ENCODE measurements at places on chromosomes 4 and X.
A peak's percentile ranks its signal among the peaks of the same experiment; 100 is the strongest.

DNA sequence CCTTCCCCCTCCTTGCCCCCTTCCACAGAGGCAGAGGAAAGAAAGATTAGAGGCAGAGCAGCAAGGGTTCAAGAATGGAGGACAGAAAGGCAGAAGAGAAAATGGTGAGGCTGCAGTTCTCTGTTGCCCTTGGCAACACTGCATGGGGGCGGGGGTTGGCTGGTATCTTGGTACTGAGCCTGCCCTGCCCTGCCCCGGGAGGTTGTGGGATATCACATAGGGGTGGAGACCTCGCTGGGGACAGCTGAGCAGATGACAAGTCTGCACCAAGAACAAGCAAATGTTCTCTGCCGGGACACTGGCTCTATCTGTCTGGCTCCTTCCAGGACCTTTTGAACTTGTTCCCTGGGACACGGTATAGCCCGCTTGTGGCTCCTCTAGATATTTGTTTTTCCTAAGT lies 39.8 kb downstream of the NHS start:
- DNase-seq: no peak

- no peak for DNase-seq
Observed at GRCh38 chr4:46254788-46255187, 130.9 kb upstream of the GABRG1 start.

- DNase-seq: peak; percentile 3
Observed at GRCh38 chr4:158809611-158810486, 41.0 kb downstream of the FNIP2 start.

GRCh38 chrX:131831185-131831520 lies 191.9 kb upstream of the STK26 start:
- DNase-seq: no peak

DNA sequence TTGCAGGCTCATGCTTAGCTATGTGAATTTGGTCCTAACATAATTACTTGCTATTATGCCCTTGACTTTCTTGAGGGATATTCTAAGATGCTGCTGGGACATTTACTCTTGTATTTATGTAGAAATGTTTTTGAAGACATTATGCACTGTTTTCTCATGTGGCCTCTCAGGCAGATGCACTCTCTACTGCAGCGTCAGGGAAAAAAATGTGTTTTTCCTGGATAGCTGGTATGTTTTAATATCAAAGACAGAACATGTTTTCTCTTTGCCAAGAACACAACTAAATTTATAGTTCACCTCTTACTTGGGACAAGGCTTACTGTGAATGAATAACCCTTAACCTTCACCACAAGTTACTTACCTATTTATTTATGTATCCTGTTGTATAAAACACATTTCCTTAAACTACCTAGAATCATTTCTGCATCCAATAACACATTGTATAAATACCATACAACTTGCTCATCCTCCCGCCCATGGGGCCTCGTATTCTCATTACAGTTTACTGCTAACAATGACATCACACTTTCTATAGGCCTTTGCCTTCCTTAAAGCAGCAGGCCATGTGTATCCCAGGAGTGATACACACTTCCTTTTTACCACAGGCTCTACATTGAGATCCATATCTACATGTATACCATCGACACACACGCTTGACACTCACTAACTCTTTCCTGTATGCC lies 178.7 kb downstream of the SLIT2 start:
- no peak for DNase-seq

- DNase-seq: no peak
Observed at GRCh38 chr4:182400790-182401189, 157.6 kb downstream of the TENM3 start.

- DNase-seq: peak; percentile 16
Observed at GRCh38 chrX:18210470-18210869, 10.2 kb downstream of the BEND2 start.

GRCh38 chr4:141486375-141486997 lies 149.9 kb upstream of the IL15 start:
- no peak for DNase-seq

- no peak for DNase-seq
Observed at GRCh38 chr4:179804440-179804839, 2362.2 kb upstream of the AGA start.

- peak; percentile 58 for DNase-seq
Observed at GRCh38 chrX:115690511-115691216, 129.7 kb downstream of the PLS3 start.

DNA sequence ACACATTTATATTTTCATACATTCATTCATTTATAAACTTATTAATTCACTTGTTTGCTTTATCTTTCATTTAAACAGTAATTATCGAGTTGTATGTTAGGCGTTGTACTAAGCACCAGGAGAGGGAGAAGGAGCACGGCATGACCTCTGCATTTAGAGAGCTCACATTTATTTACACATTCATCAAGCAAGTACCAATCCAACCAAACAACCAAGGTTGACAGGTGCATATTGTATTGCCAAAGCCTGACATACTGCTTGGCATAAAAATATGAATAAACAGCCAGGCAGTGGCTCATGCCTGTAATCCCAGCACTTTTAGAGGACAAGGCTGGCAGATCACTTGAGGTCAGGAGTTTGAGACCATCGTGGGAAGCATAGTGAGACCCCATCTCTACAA lies 37.0 kb upstream of the CLNK start:
- no peak for DNase-seq

- DNase-seq: no peak
Observed at GRCh38 chr4:152700151-152700550, 20.4 kb upstream of the TMEM154 start.

GRCh38 chr4:79854856-79855502 lies 218.1 kb downstream of the ANTXR2 start:
- DNase-seq: no peak

DNA sequence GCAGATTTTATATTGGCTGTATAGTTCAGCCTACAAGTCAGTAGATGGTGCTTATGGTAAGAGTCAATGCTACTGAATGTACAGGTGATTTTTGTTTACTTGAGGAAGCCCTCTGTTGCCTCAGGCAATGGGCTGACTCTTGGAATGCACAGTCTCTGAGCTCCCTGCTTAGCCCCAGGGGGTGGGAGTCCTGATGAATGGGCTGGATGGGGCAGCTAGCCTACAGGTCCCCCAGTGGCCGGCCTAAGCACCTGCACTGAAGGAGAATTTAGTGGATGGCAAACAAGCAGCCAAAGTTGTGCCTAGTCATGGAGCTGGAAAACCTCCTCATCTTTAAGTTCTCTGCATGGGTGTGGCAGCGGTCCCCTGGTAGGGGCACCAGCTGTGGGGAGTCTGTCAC lies 101.8 kb upstream of the CXorf51B start:
- no peak for DNase-seq

DNA sequence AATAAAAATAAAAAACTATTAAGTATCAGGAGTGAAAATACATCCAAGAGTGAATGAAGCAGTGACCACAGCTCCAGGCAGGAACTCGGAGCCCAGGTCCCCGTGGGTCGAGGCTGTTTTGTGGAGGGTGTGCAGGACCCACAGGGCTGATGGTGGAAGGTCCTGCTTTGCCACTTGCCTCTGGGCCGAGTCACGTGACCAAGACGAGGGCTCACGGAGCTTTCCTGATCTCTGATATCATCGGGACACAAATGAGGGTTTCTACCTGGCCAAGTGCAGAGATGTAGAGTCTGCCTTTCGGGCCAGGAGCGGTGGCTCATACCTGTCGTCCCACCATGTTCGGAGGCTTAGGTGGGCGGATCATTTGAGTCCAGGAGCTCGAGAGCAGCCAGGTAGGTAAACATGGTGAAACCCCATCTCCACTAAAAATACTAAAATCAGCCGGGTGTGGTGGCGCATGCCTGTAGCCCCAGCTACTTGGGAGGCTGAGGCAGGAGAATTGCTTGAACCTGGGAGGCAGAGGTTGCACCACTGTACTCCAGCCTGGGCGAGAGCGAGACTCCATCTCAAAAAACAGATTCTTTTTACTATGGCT lies 7.2 kb downstream of the SLC25A6 start:
- no peak for DNase-seq

GRCh38 chr4:54103190-54103574 lies 3.2 kb downstream of the GSX2 start:
- DNase-seq: no peak

GRCh38 chr4:38160487-38161207 lies 200.4 kb downstream of the PTTG2 start:
- no peak for DNase-seq

DNA sequence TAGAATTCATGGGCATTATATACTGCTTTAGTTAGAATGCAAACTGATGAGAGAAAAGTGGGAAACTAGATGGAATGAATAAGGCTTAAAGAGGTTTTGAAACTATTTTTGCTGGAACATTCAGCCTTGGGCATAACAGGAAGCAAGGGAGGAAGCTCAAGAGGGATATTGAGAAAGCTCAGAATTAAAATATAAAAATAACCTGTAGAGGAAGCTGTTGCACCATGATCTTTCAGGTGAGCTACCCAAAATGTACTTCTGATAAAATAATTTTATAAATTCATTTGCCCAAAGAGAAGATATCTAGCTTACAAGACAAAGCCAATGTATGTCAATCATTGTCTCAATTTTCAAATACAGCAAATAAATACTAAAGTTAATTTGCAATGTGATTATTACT lies 11.3 kb downstream of the GC start:
- peak; percentile 1 for DNase-seq

GRCh38 chrX:149493567-149494562 lies 11.2 kb downstream of the IDS start:
- no peak for DNase-seq

- DNase-seq: no peak
Observed at GRCh38 chrX:152640034-152640818, 2.5 kb downstream of the GABRQ start.

GRCh38 chr4:40575846-40576245 lies 53.8 kb downstream of the RBM47 start:
- no peak for DNase-seq

DNA sequence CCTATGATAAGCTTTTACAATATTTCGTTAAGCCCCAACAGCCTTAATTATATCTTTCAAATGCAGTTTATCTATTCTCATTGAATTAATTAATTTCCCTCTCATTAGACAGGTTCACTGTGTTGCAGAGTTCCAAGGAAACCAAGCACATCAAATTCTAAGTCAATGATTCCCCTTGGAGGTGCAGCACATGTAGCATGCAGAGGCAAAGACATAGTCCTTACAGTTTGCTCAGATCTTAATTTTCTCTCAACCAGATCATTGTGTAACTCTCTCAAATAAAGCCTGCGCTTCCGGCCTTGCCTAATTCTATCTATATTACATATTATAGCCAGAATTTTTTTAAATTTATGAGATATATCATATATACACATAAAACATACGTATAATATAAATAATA lies 205.4 kb downstream of the GRIA2 start:
- DNase-seq: no peak

DNA sequence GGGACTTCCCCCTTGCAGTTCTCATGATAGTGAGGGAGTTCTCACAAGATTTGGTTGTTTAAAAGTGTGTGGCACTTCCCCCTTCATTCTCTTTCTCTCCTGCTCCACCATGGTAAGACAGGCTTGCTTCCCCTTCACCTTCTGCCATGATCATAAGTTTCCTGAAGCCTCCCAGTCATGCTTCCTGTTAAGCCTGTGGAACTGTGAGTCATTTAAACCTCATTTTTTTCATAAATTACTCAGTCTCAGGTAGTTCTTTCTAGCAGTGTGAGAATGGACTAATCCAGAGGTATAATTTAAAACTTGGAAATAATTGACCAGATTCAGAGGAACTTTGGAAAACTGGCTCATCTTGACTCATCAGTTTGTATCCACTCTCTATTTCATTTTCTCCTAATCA lies 129.0 kb downstream of the TMEM47 start:
- no peak for DNase-seq

GRCh38 chr4:16270454-16271328 lies 44.4 kb upstream of the TAPT1 start:
- no peak for DNase-seq

- DNase-seq: no peak
Observed at GRCh38 chr4:33386764-33387163, 2666.6 kb downstream of the PCDH7 start.

DNA sequence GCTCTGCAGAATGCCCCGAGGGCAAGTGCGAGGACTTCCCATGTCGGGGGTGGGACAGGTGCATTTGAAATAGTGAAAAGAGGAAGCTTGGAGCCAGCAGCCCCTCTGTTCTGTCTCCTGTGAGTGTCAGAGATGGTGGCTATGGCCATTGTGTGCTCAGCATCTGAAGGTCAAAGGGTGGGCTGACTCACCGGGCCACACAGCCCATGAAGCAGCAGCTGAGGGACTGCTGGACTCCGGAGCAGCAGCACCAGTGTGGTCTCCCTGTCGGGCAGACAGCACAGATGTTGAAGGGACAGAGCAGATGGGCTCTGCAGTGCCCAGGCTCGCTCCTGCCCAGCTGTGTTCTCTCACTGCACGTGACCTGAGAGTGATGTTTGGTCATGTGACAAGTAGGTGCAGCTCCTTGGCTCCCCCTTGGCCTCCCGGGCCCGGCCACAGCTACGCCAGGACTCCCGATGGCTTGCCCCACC lies 53.5 kb downstream of the TBC1D14 start:
- DNase-seq: no peak

DNA sequence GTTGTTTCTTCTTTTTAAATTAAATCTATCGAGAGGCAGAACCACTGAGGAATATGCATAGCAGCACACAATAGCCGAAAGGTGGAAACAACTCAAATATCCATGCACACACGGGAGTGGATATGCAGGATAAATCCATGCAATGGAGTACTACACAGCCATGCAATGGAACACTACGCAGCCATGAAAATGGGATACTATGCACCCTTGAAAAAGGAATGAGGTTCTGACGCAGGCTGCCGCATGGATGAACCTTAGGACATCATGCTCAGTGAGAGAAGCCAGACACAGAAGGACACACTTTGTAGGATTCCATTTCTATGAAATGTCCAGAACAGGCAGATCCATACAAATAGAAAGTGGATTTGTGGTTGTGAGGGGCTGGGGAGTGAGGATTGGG lies 18.4 kb upstream of the P2RY8 start:
- DNase-seq: no peak

GRCh38 chrX:115889121-115889890 lies 281.2 kb upstream of the AGTR2 start:
- DNase-seq: no peak

DNA sequence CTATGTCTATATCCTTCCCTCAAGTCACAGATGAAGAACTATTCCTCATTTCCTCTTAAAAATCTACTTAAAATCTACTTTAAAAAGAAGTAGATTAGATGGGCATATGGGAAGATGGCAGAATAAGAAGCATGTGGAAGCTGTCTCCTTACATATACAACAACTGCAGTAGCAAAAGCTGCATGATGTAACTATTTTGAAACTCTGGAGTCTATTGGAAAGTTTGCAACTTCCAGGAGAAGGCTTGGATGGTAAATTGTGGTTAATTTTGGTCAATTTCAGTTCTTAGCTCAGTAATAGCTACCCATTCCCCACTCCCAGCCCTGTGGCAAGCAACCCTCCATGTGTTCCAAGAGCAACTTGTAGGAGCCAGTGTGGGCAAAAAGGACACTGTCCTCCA lies 36.9 kb downstream of the MORC4 start:
- DNase-seq: no peak

DNA sequence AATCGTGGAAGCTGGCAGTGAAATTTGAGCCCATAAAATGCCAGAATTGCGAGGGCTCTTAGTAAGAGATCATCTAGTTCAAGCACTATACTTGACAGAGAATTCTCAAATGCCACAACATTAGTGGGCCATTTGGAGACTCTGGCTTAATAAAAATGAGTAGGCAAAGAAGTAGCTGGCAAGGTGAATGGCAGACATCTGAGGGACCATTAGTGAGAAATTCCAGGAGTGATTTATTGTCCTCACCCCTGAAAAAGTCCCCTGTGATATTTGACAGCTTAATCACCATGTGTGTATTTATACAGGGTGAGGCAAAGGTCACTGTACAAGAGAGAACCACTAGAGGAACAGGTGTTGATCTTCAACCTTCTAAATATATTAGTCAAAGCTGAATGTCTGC lies 207.5 kb downstream of the CHRDL1 start:
- DNase-seq: peak; percentile 44

- no peak for DNase-seq
Observed at GRCh38 chr4:186765138-186765537, 41.5 kb upstream of the FAT1 start.

Measured in DMS79 treated with DMSO at 0.1 percent for 48 hours (cell line).